Occipital lobe (tissue), 3 donors: ENCODE measurements at places on chromosomes 2 and 18. TPM values are rescaled to one million over a fixed set of nuclear protein-coding genes. Genes with fewer than 3 reads are reported as not detected.

The ACTG2 gene
- total RNA-seq: 0.62 TPM

The SP5 gene
- 0.78 TPM for total RNA-seq

The SLC9A2 gene
- 2.0 TPM for total RNA-seq

The TEKT4 gene
- total RNA-seq: 0.31 TPM

The LAMA3 gene
- 1.4 TPM for total RNA-seq

The COL4A3 gene
- total RNA-seq: 0.16 TPM

The CTAGE1 gene
- not detected for total RNA-seq

The TRIM54 gene
- total RNA-seq: not detected

The GAL3ST2 gene
- 0.16 TPM for total RNA-seq
